CD4-positive, alpha-beta T cell treated with Interleukin-2 at 100 ng/mL for 4 hours (primary cell): ENCODE measurements at places on chromosomes 5 and 9.

GRCh38 chr9:78939311-78940065 lies 632.3 kb upstream of the TLE4 start:
- no peak for DNase-seq

DNA sequence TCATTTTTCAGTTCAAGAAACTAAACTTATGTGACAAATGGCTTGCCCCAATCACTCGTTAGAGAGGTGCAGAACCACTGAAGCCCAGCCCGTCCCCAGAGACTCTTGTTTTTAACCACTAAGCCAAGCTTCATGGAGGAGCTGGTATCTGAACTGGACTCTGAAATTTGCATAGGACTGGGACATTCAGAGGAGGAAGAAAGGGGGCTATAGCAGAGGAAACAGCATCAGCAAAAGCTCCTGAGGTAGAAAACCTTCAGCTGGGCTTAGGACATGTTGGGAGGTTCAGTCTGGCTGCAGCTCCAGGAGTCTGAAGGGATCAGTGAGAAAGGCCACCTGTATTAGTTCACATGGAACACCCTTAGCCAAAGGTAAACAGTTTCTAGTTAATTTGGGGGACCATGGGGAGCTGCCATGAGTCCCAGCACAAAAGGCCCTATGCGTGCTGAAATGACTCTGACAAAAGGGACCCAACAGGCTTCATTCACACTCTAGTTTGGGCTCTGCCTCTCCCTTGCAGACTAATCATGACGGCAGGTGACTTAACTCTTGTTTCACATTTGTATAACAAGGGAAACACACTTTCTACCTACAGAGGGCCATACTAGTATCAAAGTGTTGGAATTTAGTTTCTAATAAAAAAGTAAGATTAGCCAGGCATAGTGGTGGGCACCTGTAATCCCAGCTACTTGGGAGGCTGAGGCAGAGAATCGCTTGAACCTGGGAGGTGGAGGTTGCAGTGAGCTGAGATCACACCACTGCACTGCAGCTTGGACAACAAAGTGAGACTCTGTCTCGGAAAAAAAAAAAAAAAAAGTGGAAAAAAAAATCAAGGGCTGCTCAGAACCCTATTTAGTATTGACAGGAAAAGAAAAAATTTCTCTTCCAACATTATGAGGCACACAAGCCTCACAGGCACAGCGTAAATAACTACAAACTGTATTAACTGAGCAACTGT lies 10.2 kb downstream of the FBXO10 start:
- DNase-seq = no peak

DNA sequence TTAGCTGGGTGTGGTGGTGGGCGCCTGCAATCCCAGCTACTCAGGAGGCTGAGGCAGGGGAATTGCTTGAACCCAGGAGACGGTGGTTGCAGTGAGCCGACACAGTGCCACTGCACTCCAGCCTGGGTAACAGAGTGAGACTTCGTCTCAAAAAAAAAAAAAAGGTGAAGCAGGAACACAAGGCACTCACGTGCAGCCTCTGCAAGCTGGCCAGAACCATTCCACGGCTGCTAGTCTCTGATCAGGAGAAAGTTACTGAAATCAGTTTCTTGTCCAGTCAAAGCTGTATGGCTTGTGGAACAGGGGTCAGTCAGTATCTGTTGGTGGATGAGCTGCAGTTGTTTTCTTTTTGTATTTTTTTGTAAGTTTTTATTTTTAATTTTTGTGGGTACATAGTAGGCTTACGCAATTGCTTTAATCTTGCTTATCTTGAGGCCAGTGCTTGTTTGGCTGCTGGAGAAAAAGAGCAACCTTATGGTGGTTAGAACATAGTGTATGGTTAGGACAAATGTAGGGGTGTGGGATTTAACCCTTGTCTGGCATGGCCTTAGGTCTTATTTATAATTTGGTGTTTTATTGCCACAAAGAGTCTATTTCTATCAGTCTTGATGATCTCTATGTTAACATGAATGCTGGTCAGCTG lies 32.7 kb upstream of the GTF2H2C start:
- no peak for DNase-seq

DNA sequence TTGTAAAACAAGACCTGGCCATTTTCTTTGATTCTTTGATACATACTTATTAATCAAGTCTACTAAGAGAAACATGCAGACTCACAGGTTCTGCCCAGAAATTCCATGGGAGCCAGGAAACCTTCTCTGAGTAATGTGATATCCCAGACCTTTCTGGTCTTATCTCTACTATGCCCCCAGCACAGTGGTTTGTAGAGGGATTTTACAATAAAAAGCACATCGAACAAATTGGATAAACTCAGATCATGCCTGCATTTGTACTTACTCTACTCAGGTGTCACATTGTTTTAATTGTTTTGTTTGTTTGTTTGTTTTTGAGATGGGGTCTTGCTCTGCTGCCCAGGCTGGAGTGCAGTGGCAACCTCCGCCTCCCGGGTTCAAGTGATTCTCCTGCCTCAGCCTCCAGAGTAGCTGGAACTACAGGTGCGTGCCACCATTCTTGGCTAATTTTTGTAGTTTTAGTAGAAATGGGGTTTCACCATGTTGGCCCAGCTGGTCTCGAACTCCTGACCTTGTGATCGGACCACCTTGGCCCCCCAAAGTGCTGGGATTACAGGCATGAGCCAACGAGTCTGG lies 179.5 kb downstream of the ZNF608 start:
- DNase-seq = no peak

GRCh38 chr5:14512574-14512973 lies 69.0 kb upstream of the OTULINL start:
- no peak for DNase-seq

DNA sequence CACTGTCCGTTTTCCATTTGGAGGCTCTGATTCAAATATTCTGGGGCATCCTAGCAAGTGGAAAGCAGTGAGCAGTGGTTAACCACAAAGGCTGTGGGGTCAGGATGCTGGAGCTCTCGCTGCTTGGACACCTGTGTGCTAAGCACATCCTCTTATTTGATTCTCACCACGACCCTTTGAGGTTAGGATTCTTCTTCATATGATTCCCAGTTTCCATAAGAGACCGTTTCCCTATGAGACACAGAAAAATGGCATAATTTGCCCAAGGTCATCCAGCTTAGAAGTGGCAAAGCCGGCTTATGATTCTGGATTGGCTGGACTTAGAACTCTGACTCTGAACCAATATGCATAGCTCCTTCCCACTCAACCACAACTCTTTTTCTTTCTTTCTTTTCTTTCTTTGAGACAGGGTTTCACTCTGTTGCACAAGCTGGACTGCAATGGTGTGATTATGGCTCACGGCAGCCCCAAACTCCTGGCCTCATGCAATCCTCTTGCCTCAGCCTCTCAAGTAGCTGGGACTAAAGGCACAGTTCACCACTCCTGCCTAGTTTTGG lies 207.7 kb downstream of the TTLL11 start:
- DNase-seq = no peak
